Amygdala (tissue), 56 donors: ENCODE measurements at places on chromosomes 13 and 19.
A peak's percentile ranks its signal among the peaks of the same experiment; 100 is the strongest.

- peak; percentile 90 for DNase-seq
Observed at GRCh38 chr19:34676697-34677385, at the start of gene SCGB2B2. SCGB2B2 (minus strand) TSS chr19:34677159; CDS start chr19:34594563, 82,596 bp downstream.

GRCh38 chr13:35984776-35985453 is 146.3 kb downstream of the DCLK1 start:
- no peak for DNase-seq

DNA sequence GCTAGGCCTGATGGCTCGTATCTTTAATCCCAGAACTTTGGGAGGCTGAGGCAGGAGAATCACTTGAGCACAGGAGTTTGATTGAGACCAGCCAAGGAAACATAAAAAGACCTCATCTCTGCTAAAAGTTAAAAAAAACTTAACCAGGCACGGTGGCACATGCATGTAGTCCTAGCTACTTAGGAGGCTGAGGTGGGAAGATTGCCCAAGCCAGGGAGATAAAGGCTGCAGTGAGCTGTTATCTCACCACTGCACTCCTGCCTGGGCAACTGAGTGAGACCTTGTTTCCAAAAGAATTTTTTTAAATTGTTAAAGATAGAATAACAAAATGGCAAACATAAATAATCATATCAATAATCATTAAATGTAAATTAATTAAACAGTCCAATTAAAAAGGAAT is 365.8 kb downstream of the MTUS2 start:
- DNase-seq = no peak

DNA sequence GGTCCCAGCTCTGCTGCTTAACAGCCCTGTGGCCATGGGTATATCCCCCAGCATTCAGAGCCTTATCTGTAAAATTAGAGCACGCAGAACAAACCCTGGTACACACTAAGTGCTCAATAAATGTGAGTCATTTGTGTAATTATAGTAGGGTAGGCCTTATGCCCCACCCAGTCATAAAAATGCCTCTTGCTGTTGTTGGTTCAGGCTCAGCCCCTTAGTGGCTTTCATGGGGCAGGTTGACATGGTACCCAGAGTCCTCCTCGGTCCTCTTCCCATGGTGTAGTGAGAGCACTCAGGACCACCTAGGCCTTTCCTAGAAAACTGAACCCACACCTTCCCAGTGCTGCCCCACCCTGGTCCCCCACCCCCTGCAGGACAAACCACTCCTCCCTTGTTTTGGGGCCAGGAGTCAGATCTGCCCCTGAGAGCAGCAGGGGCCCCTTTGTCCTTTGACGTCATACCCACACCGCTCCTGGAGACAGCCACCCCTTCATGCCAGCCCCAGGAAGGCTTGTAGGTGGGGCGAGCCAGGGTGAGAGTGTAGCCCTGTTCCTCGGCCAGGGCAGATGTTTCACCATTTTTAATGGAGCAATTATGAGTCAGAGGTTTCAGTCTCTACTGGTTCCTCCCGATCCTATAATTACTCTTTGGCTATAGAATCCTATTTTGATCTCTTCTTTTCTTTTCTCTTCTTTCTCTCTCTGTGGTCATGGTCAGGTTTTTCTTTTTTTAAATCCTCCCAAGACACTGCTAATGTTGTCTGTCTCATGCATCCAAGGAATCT is 36.8 kb downstream of the ACTN4 start:
- DNase-seq = no peak

- DNase-seq = no peak
Observed at GRCh38 chr13:113887700-113888201, 23.9 kb upstream of the GAS6 start.

DNA sequence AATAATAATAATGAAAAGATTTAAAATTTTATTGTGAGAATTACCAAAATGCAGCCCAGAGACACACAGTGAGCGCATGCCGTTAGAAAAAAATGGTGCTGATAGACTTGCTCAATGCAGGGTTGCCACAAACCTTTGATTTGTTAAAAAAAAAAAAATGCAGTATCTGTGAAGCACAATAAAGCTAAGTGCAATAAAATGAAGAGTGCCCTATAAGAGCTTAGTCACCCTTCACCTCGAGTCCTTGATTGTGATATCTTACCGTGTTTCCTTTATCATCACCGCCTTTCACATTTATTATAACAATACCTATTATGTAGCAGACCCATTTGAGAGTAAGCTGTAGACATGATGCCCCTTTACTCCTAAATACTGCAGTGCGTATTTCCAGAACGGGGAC is 83.2 kb downstream of the SLC6A16 start:
- no peak for DNase-seq

GRCh38 chr19:2552859-2553258 is 76.9 kb downstream of the GADD45B start:
- DNase-seq = no peak
